Fibroblast of skin of right biceps (primary cell): ENCODE measurements at places on chromosomes 6 and 20.

DNA sequence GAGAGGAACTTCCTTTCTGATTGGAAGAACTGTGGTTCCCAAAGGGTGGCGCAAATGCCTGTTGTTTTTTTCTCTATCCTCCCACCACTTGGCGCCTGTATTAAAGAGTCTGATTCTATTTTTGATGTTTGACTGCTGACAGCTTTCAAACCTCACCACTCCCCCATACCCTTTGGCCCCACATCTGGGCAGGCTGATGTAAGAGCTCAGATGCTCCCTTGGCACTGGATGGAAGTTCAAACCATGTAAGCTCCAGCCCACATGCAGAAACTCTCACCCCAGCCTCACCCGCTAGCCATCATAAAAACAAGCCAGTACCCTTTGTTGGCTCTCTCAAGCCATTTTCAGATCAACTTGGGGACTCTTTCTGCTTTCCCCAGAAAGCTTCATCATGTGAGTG, 20.0 kb upstream of the TMEM14A start:
- DNase-seq = no peak

- no peak for DNase-seq
These were observed 513.3 kb downstream of the HAO1 start for GRCh38 chr20:7426890-7427496.

DNA sequence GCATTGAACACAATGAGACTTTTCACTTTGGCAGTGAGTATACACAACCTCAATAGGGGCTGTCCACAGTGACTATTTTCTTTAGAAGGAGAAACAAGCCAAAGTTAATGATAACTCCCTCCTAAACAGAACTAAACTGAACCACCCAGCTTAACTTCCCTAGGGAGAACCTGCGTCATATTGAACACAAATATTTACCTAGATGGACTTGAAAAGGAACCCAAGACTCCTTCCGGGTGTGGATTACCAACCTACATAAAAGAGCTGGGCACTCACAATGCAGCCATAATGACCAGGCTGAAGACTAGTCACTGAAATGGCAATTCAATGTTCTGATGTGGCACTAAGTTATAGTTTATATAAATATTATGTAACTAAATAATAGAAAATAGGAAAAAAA, 160.6 kb downstream of the IBTK start:
- DNase-seq = no peak

DNA sequence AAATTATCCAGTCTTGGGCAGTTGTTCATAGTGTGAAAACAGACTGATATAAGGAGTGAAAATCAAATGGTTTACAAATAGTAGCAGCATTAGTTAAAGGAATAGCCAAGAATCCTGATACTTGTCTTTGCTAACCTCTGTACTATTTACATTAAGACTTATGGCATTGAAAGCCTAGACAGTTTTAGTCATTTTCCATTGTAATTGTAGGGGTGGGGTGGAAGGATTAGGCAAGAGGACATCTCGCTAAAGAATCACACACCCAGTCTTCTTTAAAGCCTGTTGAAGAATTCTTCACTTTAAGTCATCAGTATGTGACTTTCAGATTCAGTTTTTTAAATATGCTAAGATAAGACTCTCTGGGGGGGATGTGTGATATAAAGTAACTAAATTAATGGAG, 207.5 kb upstream of the PHACTR1 start:
- no peak for DNase-seq

DNA sequence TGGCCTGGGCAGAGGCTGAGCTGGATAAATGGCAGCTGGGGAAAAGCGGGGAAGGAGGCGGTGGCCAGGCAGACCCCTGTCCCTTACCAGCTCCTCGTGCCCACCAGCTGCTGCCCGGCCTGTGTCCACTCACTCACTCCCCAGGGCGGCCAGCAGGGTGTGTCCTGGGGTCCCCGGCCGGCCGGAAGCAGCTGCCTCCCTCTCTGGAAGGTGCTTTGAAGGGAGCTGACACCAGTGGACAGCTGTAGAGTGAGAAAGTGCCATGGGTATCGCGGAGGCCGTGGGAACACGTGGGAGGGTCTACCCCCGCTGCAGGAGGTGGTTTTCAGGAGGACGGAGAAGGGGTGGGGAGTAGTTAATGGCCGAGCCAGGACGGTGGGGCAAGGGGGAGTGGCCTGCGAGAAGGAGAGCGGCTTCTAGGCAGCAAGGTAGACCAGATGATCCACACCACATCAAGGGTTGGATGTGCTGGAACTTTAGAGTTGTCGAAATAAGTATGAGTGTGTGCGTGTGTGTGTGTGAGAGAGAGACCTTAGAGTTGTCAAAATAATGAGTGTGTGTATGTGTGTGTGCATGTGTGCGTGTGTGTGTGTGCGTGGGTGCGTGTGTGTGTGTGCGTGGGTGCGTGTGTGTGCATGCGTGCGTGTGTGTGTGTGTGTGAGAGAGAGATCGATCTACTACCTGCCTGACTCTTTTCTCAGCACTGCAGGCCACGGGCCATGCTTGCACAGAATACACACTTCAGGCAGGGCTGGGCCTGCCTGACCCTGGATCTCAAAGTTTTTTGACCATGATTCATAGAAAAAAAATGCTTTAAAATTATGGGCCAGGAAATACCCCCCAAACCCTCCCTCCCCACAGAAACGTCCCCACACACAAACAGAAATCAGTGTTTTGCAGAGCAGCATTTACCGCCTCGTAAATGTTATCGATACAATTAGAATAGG, 43.9 kb downstream of the CDH4 start:
- DNase-seq = peak; percentile 47

DNA sequence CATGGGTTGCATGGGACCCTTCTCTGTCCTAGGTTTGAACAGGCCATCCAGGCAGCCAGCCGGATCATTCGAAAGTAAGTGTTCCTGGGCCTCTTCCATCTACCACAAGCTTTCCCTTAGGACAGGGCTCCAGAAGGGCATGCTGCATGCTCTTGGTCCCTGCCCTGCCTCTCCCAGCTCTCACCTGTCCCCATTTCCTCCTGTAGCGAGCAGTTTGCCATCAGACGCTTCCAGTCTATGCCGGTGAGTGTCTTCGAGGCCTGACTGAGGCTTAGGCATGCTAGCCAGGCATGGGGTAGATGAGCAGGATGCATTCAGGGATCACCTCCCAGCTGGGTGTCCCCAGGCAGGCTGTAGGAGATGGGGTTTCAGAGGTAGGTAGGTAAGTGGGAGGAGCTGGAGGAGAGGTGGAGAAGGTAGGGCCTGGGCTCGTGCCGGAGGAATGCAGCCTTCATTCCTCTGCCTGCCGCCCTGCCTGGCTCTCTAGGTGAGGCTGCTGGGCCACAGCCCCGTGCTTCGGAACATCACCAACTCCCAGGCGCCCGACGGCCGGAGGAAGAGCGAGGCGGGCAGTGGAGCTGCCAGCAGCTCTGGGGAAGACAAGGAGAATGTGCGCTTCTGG, 4.3 kb downstream of the CDC25B start:
- DNase-seq = no peak

DNA sequence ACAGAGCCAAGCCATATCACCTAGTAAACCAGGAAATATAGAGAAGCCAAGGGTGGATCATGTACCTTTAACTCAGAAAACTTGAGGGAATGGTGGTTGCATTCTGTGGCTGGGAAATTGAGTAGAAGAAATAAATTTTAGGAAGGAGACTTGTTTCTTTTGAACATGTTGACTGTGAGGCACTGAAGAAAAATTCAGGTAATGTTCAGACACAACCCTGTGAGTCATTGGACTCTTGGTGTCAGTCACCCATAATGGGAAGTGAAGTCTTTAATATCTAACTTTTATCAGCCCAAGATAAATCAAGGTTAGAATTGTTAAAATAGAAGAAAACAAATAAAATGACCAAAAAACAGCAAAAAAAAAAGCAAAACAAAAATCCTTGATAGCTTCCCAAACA, 98.8 kb upstream of the GRIK2 start:
- DNase-seq = peak; percentile 50

- peak; percentile 71 for DNase-seq
These were observed 654.5 kb upstream of the PTCHD4 start for GRCh38 chr6:48765352-48765961.

DNA sequence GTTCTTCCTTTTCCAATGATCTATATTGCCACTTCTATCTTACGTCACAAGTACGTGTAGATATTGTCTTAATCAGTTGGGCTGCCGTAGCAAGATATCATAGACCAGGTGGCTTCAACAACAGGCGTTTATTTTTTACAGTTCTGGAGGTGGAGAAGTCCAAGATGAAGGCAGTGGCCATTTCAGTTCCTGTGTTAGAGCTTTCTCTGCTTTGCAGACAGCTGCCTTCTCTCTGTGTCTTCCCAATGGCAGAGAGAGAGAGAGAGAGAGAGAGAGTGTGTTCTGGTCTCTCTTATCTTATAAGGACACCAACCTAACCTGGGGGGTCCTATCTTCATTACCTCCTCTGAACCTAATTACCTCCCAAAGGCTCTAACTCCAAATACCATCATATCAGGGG, 8.3 kb downstream of the HSF2 start:
- no peak for DNase-seq
